ENCODE measurements at places on chromosomes 1 and 21.

GRCh38 chr21:30831194-30831765 lies 1.7 kb upstream of the KRTAP7-1 start:
- no peaks in the 10 kb centered on the region for H3K4me1 ChIP-seq
- no peak overlapping the region for H3K27ac ChIP-seq
- H3K36me3 ChIP-seq = no peaks in the 10 kb centered on the region
- H3K27me3 ChIP-seq = peaks cover 5% of the 10 kb centered on the region
- H3K4me3 ChIP-seq = no peak overlapping the region

GRCh38 chr1:168220470-168220871 lies 5.3 kb upstream of the SFT2D2 start:
- no peak overlapping the region for H3K4me3 ChIP-seq
- DNase-seq = no peak
- peaks cover 11% of the 10 kb centered on the region for H3K4me1 ChIP-seq
- no peak overlapping the region for H3K27ac ChIP-seq

DNA sequence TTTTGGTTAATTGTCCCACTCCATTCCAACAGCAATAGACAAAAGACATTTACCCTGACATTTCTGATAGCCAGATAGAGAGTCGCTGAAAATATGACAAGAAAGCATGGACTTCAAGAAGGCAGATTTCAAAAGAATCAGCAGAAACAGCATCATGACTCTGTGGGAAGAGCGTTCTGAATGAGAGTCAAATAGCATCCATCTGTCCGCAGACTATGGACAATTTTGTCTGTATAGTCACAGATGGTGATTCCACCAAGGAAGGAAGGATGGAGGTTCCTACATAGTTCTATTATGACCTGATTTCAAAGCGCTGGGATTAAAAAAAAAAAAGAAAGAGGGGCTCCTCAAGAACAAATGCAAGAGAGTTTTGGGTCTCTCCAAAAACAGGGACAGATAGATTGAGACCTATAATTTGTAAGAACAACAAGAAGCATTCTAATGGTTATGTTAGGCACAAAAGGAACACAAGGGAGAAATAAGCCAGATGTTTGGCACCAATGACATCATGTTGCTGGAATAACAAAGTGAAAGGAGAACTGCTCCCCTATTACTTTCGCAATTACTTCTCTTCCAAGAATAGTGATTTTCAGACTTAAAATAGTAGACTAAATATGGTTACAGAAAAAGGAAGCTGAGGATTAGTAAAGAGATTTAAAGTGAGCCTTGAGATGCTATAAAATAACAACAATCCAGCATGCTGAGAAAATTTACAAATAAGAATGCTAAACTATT lies 28.5 kb downstream of the NIBAN1 start:
- H3K36me3 ChIP-seq = no peaks in the 10 kb centered on the region
- H3K27ac ChIP-seq = no peak overlapping the region
- no peaks in the 10 kb centered on the region for H3K27me3 ChIP-seq
- DNase-seq = no peak

DNA sequence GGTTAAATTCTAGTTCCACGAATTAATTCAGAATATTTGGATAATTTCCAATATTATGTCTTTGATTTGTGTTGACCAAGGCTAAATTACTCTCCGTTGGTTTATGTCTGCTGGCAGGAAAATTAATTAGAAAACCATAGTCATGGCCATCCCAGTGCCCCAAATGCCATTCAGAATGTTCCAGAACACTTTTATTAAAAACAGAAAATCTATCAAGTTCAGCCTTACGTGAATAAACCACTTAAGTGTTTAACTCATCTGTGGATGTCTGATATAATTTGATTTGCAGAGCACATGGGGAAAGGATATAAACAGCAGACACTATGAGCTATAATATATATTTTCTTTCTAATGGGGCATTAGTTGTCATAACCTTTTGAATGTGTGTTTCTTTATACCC lies 480.7 kb downstream of the MRPL39 start:
- H3K27me3 ChIP-seq = no peaks in the 10 kb centered on the region
- H3K27ac ChIP-seq = no peak overlapping the region
- no peaks in the 10 kb centered on the region for H3K4me1 ChIP-seq
- no peak overlapping the region for H3K4me3 ChIP-seq
- no peak for DNase-seq
- H3K36me3 ChIP-seq = no peaks in the 10 kb centered on the region

Measured in DND-41 (cell line).